ENCODE measurements at places on chromosomes 12 and 14. TPM values are rescaled to one million over a fixed set of nuclear protein-coding genes. Genes with fewer than 3 reads are reported as not detected.

TBC1D30 gene
- polyA plus RNA-seq = 7.3 TPM

GNB3 gene
- 12.6 TPM for polyA plus RNA-seq

MDGA2 gene
- not detected for polyA plus RNA-seq

LAG3 gene
- polyA plus RNA-seq = 0.70 TPM

ASIC1 gene
- polyA plus RNA-seq = 1.0 TPM

C14orf39 gene
- polyA plus RNA-seq = 0.02 TPM

CLEC4D gene
- not detected for polyA plus RNA-seq

FOXM1 gene
- 0.65 TPM for polyA plus RNA-seq

GRIP1 gene
- 0.89 TPM for polyA plus RNA-seq
